ENCODE measurements at places on chromosomes 7 and 10. TPM values are rescaled to one million over a fixed set of nuclear protein-coding genes. Genes with fewer than 3 reads are reported as not detected.

MLXIPL gene
- total RNA-seq = 0.51 TPM

EZH2 gene
- total RNA-seq = 6.7 TPM

PDIA4 gene
- 266 TPM for total RNA-seq

SPDYE16 gene
- 0.17 TPM for total RNA-seq

ELAPOR2 gene
- total RNA-seq = 5.9 TPM

GRID2IP gene
- total RNA-seq = not detected

CALML5 gene
- not detected for total RNA-seq

NUTM2A gene
- 0.51 TPM for total RNA-seq

SLC13A1 gene
- not detected for total RNA-seq

- H3K36me3 ChIP-seq = peaks cover 3% of the 10 kb centered on the region
- no peak overlapping the region for H3K4me3 ChIP-seq
- H3K27me3 ChIP-seq = no peaks in the 10 kb centered on the region
- DNase-seq = no peak
- no peak overlapping the region for H3K27ac ChIP-seq
Observed at GRCh38 chr7:155752756-155753445, 59.4 kb downstream of the SHH start.

- no peaks in the 10 kb centered on the region for H3K4me1 ChIP-seq
- no peak overlapping the region for H3K27ac ChIP-seq
- H3K4me3 ChIP-seq = no peak overlapping the region
- no peak for DNase-seq
Observed at GRCh38 chr7:3310884-3311283, 9.8 kb downstream of the SDK1 start.

- H3K4me3 ChIP-seq = no peak overlapping the region
- H3K36me3 ChIP-seq = no peaks in the 10 kb centered on the region
- DNase-seq = no peak
- no peak overlapping the region for H3K27ac ChIP-seq
- no peaks in the 10 kb centered on the region for H3K27me3 ChIP-seq
- no peaks in the 10 kb centered on the region for H3K4me1 ChIP-seq
Observed at GRCh38 chr7:142913566-142913965, 20.0 kb downstream of the TRPV5 start.

- no peak overlapping the region for H3K4me3 ChIP-seq
- H3K4me1 ChIP-seq = no peaks in the 10 kb centered on the region
- no peaks in the 10 kb centered on the region for H3K27me3 ChIP-seq
- H3K27ac ChIP-seq = no peak overlapping the region
- H3K36me3 ChIP-seq = no peaks in the 10 kb centered on the region
- DNase-seq = no peak
Observed at GRCh38 chr10:33735464-33735923, 401.0 kb upstream of the NRP1 start.

- no peaks in the 10 kb centered on the region for H3K36me3 ChIP-seq
- H3K27ac ChIP-seq = no peak overlapping the region
- no peak overlapping the region for H3K4me3 ChIP-seq
- H3K27me3 ChIP-seq = no peaks in the 10 kb centered on the region
Observed at GRCh38 chr10:10891124-10892082, 126.3 kb upstream of the CELF2 start.

DNA sequence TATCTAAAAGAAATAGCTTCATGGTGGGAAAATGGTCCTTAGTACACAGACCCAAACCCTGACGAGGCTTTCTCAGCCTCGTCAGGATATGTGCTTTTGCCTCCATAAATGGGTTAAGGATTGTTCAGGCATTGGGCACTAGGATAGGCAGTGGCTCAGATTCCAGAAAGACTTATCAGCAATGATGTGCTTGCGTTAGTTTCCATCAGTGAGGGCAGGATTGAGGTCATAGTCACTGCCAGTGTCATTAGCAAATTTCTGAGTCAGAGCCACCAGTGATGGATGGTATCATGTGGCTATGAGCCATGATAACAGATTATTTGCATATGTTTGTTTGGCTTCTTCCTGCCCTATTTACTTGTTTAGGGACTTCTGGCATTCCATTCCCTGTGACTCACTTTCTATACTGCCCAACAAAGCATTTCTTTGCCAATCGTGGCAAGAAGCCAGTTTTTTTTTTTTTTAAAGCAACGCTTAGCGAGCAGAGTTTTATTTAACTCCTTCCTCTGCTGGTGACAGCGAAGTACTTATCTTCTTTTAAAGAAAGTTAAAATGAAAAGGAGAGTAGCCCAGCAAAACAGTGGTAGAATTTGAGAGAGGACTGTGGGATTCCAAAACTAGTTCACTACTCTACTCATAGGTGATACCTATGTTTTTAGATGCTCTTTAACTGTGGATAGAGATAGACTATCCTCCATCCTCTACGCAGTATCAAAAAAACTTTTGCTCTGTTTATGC lies 44.4 kb downstream of the MYPN start:
- DNase-seq = peak; percentile 98
- H3K36me3 ChIP-seq = no peaks in the 10 kb centered on the region
- peak overlapping the region; percentile 27 for H3K4me3 ChIP-seq
- peak overlapping the region; percentile 91 for H3K27ac ChIP-seq

GRCh38 chr10:43299579-43299978 lies 32.7 kb upstream of the RASGEF1A start:
- no peaks in the 10 kb centered on the region for H3K36me3 ChIP-seq
- no peak for DNase-seq
- H3K27me3 ChIP-seq = no peaks in the 10 kb centered on the region
- no peaks in the 10 kb centered on the region for H3K4me1 ChIP-seq
- no peak overlapping the region for H3K27ac ChIP-seq

- H3K27me3 ChIP-seq = no peaks in the 10 kb centered on the region
- H3K4me1 ChIP-seq = peaks cover 4% of the 10 kb centered on the region
- H3K4me3 ChIP-seq = no peak overlapping the region
- DNase-seq = peak; percentile 68
Observed at GRCh38 chr10:87734987-87735827, 75.5 kb downstream of the PAPSS2 start.

DNA sequence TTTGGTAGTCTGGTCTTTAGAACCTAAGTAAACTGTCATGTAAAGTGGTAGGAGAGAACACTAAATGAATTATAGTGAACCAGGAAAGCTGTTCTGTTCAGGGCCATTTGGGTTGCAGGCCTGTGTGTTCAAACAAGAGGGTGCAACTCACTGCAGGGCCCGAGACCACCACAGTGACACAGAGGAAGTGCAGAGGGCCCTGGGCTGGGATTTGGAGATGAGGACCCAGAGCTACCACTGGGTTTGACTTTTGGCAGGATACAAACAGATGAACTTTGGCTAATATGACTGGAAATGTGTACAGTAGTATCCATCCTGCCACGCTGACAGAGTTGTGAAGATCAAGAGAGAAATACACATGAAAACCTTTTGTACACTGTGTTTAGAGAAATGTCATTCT lies 9.8 kb downstream of the MMP21 start:
- no peak for DNase-seq
- H3K36me3 ChIP-seq = peaks cover 4% of the 10 kb centered on the region
- no peak overlapping the region for H3K4me3 ChIP-seq
- no peaks in the 10 kb centered on the region for H3K27me3 ChIP-seq

DNA sequence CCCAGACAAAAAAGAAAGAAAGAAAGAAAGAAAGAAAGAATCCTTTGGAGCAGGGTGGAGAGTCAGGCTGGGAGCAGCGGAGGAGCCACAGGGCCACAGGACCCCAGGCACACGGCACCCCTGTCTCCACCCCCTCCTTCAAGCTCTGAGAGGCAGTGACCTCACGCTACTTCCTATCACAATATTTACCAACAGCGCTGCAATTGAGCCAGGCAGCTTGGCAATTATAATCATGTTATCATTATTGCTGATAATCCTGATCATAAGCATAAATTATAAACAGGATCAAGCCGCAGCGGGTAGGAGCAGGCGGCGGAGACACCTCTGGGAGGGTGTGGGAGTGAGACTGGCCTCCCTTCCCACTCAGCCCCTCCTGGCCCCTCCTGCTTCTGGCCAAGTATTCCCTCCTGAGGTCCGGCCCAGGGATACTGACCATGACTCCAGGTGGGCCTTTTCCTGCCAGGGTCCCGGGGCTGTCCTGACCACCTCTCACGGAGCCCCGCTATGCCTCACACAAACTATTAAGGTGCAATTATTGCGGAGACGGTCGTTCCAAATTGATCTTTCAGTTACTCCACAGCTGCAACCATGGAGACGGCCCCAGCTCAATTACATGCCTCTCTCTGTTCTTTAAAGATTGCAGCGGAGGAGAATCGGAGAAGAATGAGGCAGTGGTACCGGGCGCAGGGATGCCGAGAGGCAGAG lies 10.0 kb upstream of the GTF2IRD1 start:
- no peak for DNase-seq
- peaks cover 2% of the 10 kb centered on the region for H3K27me3 ChIP-seq
- no peak overlapping the region for H3K4me3 ChIP-seq
- H3K36me3 ChIP-seq = no peaks in the 10 kb centered on the region
- H3K4me1 ChIP-seq = no peaks in the 10 kb centered on the region

GRCh38 chr7:33563651-33564050 lies 341.7 kb upstream of the BMPER start:
- no peak overlapping the region for H3K27ac ChIP-seq
- H3K4me3 ChIP-seq = no peak overlapping the region
- H3K4me1 ChIP-seq = no peaks in the 10 kb centered on the region
- DNase-seq = peak; percentile 34
- H3K27me3 ChIP-seq = no peaks in the 10 kb centered on the region

GRCh38 chr7:50497068-50497642 lies 47.0 kb upstream of the FIGNL1 start:
- no peaks in the 10 kb centered on the region for H3K36me3 ChIP-seq
- no peaks in the 10 kb centered on the region for H3K4me1 ChIP-seq
- H3K27me3 ChIP-seq = peaks cover 10% of the 10 kb centered on the region

GRCh38 chr7:71511361-71511807 lies 379.4 kb downstream of the GALNT17 start:
- H3K27me3 ChIP-seq = no peaks in the 10 kb centered on the region
- H3K4me3 ChIP-seq = no peak overlapping the region
- H3K36me3 ChIP-seq = no peaks in the 10 kb centered on the region

DNA sequence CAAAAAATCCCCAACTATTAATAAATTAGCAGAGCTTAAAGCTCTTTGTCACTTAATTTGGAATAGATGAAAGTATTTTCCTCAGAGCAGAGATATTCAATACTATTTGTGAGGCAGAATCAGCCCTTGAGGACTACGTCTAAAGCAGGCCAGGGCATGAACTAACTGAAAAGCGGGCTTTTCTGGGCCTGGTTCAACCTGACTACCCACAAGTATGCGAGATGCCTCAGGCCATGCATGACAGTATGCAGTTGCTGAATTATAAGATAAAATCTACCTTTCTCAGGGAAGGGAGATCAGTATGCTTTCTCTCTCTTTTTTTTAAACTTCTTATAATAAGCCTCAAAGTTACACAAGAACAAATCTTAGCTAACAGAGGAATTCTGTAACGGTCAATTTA lies 20.1 kb downstream of the TMEM168 start:
- H3K4me3 ChIP-seq = no peak overlapping the region
- DNase-seq = no peak
- peaks cover 1% of the 10 kb centered on the region for H3K36me3 ChIP-seq
- no peaks in the 10 kb centered on the region for H3K4me1 ChIP-seq

GRCh38 chr10:91665842-91666241 lies 33.0 kb upstream of the PPP1R3C start:
- H3K36me3 ChIP-seq = no peaks in the 10 kb centered on the region
- no peaks in the 10 kb centered on the region for H3K4me1 ChIP-seq
- no peak overlapping the region for H3K27ac ChIP-seq

DNA sequence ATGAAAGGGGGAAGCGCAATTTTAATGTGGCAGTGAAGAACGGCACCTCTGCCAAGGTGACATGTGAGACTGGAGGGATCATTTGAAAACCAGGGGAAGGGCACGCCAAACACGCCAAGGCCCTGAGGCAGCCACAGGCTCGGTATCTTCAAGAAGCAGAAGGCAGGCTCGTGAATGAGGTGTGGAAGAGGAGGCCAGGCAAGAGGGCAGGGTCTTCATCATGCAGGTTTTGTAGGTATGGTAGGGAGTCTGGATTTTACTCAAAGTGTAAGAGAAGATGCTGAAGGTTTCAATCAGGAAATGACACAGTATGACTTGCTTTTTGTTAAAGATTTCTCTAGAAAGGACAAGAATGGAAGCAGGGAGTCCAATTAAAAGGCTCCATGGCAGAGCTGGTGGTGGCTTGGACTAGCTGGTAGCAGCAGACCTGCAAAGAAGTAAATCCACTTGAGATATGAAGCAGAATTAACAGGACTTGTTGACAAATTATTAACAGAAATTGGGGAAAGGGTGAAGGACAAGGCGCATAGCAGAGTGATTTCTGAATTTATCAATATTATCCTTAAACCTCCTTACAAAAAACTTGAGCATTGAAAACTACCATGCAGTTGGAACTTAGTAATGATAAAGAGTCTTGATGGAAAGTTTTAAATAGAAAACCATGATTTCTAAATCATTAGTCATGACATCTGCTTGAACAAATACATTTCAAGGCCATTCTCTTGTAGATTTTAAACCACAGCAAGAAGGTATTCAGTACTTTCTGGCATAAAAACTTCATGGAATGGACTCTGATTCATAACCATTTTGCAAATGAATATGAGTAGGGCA lies 70.4 kb downstream of the COA1 start:
- no peak overlapping the region for H3K4me3 ChIP-seq
- H3K27me3 ChIP-seq = no peaks in the 10 kb centered on the region

- H3K4me3 ChIP-seq = no peak overlapping the region
- H3K36me3 ChIP-seq = no peaks in the 10 kb centered on the region
- no peaks in the 10 kb centered on the region for H3K27me3 ChIP-seq
- H3K4me1 ChIP-seq = no peaks in the 10 kb centered on the region
- H3K27ac ChIP-seq = no peak overlapping the region
Observed at GRCh38 chr10:6478722-6479121, 101.4 kb downstream of the PRKCQ start.

- no peaks in the 10 kb centered on the region for H3K27me3 ChIP-seq
- no peak for DNase-seq
- H3K4me3 ChIP-seq = no peak overlapping the region
- no peak overlapping the region for H3K27ac ChIP-seq
- no peaks in the 10 kb centered on the region for H3K36me3 ChIP-seq
- H3K4me1 ChIP-seq = no peaks in the 10 kb centered on the region
Observed at GRCh38 chr10:78066012-78066411, 32.3 kb downstream of the RPS24 start.

GRCh38 chr10:92573798-92574547 lies at the start of gene IDE:
TSS of gene IDE (minus strand) at chr10:92574093. CDS start at chr10:92574019, 74 bp downstream.
- H3K4me1 ChIP-seq = peaks cover 13% of the 10 kb centered on the region
- H3K36me3 ChIP-seq = no peaks in the 10 kb centered on the region
- peak within 1 kb of the TSS; percentile 94 for H3K27ac ChIP-seq
- no peaks in the 10 kb centered on the region for H3K27me3 ChIP-seq
